ENCODE measurements at places on chromosomes 12 and 14.

DNA sequence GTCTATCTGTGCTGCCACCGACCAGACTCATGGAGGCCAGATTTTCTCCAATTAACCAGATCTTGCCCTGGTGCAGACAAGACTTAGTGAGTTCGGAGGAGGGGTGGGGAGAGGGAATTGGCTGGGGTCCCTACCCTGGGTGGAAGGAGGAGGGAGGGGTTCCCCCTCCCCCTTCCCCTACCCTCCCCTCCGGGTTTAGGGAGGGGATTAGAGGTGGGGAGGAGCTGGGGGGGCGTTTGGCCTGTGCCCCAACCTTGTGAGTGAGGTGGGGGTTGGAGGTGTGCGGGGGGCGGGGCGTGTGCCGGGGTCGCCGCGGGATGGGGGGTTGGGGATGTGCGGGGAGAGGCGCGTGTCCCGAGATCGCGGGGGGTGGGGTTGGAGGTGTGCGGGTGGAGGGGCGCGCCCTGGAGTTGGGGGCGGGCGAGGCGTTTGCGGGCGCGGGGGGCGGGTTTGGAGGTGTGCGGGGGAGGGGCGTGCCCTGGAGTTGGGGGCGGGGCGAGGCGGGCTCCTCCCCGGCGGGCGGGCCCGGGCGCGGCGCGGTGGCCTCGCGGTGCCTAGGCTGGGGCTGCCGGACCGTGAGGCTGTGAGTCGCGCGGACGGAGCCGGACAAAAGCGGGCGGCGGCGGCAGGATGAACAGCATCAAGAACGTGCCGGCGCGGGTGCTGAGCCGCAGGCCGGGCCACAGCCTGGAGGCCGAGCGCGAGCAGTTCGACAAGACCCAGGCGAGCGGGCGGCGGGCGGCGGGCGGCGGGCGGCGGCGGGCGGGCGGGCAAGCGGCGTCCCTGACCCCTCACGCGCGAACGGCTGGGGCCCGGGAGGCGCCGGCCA lies at the start of gene HIP1R:
TSS of gene HIP1R (plus strand) at position 537 of the 829 bp plus-strand sequence. CDS start at position 631, 94 bp downstream.
- peak; percentile 10 for DNase-seq

GRCh38 chr14:28875934-28876571 lies 109.5 kb downstream of the FOXG1 start:
- no peak for DNase-seq

DNA sequence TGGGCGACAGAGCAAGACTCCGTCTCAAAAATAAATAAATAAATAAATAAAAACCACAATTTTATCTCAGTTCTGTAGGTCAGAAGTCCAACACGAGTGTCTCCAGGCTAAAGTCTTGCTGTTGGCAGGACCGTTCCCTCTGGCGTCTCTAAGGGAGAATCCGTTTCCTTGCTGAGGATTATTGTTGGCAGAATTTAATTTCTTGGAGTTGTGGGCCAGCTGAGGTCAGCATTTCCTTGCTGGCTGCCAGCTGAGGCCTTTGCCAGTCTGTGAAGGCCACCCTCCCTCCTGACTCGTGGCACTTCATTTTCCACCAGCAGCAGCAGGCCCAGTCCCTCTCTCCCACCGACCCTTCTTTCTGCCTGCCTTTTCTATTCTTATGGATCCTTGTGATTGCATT lies 17.2 kb downstream of the PSMC1 start:
- no peak for DNase-seq

GRCh38 chr14:74514471-74514941 lies 20.9 kb downstream of the ISCA2 start:
- no peak for DNase-seq

DNA sequence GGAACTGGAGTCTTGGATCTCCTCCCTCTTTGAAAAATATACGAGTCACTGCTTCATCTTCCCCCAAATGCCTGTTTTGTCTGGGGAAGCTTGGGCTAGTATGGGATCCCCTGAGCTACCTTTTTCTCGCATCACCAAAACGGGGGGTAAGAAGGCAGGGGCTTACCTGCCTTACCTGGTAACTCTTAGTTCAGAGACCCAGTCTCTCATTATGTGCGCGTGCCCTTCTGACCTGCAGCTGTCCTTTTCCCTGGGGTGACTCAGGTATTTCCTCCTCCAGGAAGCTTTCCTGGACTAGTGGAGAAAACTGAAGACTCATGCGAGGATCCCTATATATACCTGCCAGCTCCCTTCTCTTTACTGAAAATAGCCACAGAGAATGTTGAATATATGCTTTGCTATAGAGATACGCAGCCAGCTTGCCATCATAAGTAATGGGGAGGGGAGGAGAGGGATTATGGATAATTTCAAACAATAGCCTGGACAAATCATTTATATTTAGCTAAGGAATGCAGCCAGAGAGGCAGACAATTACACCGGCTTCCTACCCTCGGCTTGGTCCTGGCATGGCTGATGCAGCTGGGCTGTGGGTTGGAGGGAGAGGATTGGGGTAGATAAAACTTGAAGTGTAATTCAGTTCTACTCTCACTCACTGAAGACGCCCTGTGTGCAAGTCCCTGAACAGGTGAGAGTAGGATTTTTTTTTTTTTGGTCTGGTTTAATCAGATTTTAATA lies 1.1 kb downstream of the TSPAN9 start:
- no peak for DNase-seq

DNA sequence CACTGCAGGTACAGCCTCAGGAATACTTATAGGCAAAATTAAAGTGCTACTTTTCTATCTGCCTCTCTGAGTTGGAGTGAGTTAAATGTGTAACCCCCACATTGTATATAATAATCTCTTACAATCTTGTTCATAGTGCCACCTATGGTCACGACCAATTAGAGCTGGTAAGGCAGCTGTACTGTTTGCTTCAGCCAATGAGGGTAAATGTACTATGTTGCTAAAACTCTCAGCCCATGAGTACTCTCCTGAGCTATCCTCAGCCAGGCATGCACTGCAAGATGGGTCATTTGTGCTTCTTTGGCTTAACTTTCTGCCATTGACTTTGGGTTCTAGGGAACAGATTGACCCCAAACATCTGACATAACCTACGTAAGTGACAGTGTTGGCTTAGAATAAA lies 15.0 kb upstream of the MDM2 start:
- DNase-seq: no peak

- DNase-seq: no peak
These were observed 31.7 kb downstream of the GRIP1 start for GRCh38 chr12:66647034-66647691.

- DNase-seq: no peak
These were observed 61.1 kb downstream of the SMUG1 start for GRCh38 chr12:54127538-54128259.

DNA sequence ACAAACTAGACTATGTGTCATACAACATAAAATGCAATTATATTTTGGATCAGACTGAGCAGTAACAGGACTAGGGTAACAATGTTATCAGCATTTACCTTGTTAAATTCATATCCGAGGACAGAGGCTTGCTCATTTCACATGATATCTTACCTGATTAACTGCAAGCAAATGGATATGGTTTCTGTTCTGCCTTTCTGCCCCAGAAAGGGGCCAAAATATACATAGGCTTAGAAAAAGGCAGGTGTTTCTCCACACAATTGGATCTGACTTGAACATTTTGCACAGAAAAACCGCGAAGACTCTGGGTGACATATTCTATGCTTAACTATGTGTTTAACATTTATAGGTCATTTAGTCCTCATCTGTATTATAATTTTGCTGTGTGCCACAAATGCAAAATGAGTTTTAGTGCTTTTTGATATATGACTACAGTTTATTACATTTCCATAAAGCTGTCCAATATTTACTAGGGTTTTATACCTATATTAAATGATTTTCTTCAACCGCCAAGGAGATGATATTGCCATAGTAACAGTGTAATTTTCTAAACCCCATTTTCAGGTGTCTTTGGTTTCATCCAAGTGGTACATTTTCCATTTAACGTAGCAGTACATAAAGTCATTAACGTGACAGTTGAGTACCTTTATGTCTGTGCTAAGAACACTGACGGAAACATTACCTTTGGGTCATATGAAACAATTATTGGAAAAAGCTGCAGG lies 249.3 kb upstream of the KRR1 start:
- DNase-seq: no peak

DNA sequence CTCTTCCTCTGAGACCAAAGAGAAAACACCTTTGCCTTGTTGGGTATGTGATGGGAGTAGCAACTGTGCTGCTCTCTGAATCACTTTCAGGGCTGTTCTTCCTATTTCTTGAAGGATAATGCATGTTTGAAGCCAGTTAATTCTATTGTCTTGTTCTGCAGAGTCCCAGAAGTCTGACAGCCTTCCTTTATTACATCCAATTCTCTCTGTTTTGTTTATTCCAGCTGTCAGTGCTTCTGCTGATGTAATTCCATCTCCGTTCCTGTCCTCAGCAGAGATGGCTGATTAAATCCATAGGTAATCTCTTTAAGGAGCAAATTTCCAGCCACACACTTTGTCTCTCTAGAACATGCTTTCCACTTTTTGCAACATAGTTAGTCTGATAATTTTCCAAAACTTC lies 59.7 kb downstream of the MGAT4C start:
- no peak for DNase-seq

DNA sequence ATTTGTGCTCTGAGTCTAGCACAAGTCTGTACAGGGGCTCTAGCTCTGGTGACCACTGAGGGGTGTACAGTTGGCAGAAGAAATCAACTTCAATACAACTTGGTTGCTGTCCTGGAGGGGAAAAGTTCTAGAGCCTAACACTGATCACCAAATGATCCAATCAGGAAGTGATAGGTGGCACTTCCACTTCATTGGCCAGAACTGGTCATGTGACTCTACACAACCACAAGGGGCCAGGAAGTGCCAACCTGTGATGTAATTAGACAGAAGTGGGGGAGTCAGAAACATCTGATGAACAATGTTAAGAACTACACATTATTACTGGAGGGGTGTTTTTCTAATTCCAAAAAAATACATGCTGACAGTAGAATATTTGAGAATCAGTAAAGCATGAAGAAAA lies 401.6 kb downstream of the VRK1 start:
- no peak for DNase-seq

- no peak for DNase-seq
These were observed 36.1 kb downstream of the PELI2 start for GRCh38 chr14:56154321-56154720.

GRCh38 chr12:68042212-68042699 lies 53.0 kb downstream of the IFNG-AS1 start:
- DNase-seq: no peak

- DNase-seq: no peak
These were observed 662 bp downstream of the EPS8 start for GRCh38 chr12:15788233-15789219.

DNA sequence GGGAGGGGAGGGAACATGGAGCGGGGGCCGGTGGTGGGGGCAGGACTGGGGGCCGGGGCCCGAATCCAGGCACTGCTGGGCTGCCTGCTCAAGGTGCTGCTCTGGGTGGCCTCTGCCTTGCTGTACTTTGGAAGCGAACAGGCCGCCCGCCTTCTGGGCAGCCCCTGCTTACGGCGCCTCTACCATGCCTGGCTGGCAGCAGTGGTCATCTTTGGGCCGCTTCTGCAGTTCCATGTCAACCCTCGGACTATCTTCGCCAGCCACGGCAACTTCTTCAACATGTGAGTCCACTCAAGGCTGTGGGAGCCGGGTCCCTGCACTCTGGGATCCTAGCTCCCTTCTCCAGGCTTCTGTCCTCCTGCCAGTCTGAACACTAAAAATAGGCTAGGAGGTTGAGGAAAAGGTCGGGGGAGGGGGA lies 1.1 kb downstream of the FITM1 start:
- no peak for DNase-seq

DNA sequence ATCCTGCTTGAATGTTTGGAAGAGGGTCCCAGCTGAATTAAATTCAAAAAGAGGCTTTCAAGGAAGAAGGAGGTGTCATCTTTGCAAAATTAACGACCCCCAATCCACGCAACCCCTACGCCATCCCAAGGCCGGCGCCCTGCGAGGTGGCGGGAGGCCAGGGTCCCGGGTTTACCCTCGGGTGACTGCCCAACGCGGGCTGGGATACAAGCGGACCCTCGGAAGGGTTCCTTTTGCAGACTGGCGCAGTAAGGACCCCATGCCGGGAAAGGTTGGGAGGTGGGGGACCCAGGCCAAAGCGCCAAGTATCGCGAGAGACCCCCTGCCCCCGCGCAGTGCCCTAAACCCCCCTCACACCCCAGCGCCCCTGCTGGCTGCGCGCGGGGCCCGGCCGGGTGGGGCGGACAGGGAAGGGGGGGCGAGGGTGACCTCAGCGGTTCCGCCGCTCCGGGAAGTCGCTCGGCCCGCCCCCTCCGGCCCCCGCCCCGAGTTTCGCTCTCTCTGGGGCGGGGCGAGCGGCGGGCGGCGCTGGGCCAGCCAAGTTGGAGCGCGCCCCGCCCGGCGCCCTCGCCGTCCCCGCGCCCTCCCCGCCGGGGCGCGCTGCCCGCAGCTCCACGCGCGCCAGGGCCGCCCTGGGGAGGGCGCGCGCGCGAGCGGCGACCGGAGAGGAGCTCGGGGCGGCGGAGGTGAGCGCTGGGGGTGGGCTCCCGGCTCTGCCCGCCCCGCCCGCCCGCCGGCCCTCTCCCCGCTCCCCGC lies 708 bp upstream of the ZBTB42 start:
- peak; percentile 60 for DNase-seq

- no peak for DNase-seq
These were observed 13.5 kb downstream of the ZNF664 start for GRCh38 chr12:123986374-123986965.

GRCh38 chr12:263574-263973 lies 938 bp upstream of the SLC6A13 start:
- DNase-seq: no peak

GRCh38 chr12:178829-179109 lies 35.2 kb downstream of the SLC6A12 start:
- no peak for DNase-seq

GRCh38 chr14:30587141-30587540 lies 28.2 kb downstream of the G2E3 start:
- DNase-seq: no peak

DNA sequence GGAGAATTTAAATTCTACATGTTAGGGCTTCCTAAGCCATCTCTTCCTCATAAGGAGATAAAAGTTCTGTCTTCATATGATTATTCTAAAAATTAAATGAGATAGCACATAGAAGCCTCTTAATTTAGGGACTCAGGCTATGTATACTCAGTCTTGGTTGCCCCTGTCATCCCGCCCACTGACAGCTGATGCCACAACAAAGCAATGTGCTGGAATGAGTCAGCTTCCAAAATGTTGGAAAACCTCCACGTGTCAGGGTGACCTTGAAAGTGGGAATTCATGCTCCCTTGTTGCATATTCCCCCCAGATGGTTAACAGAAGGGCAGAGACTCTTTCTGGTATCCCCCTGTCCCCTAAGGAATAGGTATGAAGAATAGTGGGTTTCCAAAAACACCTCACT lies 238.0 kb upstream of the DDHD1 start:
- DNase-seq: no peak

DNA sequence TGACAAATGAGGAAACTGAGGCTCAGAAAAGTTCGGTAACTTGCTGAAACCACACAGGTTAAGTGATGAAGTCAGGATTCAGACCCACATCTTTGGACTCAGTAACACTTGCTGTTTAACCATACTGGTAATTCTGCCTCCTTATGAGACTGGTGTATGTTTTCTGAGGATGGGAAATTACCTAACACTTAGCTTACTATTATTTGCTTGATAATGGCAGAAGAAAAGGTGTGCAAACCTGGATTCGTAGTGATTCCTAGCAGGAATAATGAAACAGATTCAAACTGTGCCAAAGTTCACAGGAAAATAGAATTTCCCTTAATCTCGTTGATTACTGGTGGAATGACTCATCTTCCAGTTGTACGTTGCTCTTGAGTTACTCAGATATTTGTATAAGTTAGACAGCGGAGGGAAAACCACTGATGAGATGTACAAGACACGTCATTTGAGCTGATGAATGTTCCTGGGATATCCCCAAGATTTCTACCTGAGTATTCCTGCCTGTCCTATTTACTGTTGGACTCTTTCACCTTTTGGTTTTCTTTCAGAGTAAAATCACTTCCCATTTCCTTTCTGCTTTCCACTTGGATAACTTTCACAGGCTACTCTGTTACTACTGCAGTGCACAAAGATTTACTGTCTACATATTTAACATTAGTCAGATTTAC lies 37.5 kb downstream of the PRORP start:
- DNase-seq: no peak
